NCI-H1694 treated with DMSO at 0.1 percent for 48 hours (cell line): ENCODE measurements at places on chromosomes 16 and 17.
A peak's percentile ranks its signal among the peaks of the same experiment; 100 is the strongest.

DNA sequence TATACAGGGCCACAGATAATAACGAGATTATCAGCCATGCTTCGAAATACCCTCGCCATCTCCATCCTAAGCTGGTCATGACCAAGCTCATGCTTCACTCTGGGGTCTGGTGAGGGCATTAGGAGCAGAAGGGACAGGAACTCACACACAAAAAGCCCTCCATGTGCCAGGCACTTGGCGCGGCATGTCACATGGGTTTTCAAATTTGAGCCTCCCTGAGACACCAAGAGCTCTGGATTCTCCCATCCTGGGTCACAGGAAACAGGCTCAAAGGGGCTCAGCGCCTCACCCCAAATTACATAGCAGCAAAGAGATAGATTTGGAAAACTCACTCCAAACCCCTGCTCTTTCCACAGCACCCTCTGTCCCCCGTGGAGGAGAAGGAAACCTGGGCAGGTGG is 239.5 kb downstream of the GSG1L start:
- no peak for DNase-seq

- DNase-seq = peak; percentile 45
These were observed 2.8 kb upstream of the MMP15 start for GRCh38 chr16:58022601-58023371.

DNA sequence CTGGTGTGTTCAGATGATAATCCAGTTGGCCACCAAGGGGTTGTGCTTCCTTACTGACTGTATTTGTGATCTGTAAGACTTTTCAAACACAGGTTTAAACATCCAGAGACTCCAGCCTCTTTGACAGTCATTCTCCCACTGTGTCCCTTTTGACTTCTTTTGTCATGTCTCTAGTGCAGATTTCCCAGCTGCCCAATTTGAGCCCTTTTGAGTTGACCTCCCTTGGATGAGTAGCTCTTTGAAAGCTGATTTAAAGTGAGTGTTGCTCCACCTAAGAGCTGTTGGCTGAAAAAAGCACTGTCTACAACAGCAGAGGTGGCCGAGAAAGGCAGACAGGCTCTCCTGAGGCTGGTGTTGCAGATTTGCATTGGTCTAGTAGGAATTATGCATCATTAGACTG is 188.4 kb upstream of the TBX2 start:
- no peak for DNase-seq

- no peak for DNase-seq
These were observed 41.4 kb upstream of the BHLHA9 start for GRCh38 chr17:1228781-1229348.

DNA sequence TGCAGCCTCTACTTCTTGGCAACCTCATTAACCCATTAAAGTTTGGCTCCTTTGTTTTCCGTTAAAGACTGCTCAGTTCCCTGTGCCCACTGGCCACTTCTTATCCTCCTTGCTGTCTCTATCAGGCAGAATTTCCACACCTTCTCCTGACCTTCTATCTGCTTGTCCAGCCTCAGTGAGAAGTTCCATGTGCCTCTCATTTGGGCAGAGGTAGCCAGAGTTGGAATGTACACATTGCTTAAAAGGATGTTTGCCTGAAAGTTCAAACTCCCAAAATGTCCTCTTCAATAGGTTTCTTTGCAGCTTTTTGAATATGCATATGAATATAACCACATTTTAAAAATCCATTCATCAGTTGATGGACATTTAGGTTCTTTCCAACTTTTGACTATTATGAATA is 47.0 kb downstream of the HSD17B2 start:
- no peak for DNase-seq

- DNase-seq = no peak
These were observed 155.9 kb upstream of the IRX5 start for GRCh38 chr16:54774768-54775167.

DNA sequence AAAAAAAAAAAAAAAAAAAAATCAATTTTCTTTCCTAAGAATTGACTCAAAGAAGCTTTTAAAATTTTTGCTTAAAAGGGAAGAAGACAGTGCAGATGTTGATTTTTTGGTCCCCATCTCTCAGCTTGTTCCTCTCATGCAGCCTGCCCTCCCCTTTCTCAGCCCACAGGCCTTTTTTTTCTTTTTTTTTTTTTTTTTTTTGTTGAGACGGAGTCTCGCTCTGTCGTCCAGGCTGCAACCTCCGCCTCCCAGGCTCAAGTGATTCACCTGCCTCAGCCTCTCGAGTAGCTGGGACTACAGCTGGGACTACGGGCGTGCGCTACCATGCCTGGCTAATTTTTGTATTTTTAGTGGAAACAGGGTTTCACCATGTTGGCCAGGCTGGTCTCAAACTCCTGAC is 17.7 kb downstream of the YPEL2 start:
- no peak for DNase-seq

- no peak for DNase-seq
These were observed 797.5 kb upstream of the EEF2KMT start for GRCh38 chr16:5895137-5895536.
